ENCODE measurements at places on chromosomes 4 and X.

DNA sequence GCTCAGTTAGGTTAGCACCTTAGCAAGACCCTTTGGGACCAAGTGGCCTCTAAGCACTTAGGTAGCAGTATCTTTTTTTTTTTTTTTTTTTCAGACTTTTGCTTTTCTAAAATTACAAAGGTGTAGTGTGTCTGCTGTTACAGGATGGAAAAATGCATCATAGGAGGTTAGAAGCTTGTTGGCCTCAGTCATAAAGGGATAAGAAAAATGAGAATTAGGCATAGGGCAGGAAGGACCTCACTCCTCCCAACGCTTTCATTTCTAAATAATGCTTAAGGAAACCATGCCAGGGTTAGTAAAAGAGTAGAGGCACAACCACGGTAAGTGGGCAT, 148.4 kb upstream of the PLAC1 start:
- DNase-seq, result no peak

GRCh38 chrX:154019061-154019621, 561 bp downstream of the IRAK1 start:
- DNase-seq, result no peak

- DNase-seq, result no peak
These were observed 48.7 kb upstream of the STX18 start for GRCh38 chr4:4590546-4590945.

DNA sequence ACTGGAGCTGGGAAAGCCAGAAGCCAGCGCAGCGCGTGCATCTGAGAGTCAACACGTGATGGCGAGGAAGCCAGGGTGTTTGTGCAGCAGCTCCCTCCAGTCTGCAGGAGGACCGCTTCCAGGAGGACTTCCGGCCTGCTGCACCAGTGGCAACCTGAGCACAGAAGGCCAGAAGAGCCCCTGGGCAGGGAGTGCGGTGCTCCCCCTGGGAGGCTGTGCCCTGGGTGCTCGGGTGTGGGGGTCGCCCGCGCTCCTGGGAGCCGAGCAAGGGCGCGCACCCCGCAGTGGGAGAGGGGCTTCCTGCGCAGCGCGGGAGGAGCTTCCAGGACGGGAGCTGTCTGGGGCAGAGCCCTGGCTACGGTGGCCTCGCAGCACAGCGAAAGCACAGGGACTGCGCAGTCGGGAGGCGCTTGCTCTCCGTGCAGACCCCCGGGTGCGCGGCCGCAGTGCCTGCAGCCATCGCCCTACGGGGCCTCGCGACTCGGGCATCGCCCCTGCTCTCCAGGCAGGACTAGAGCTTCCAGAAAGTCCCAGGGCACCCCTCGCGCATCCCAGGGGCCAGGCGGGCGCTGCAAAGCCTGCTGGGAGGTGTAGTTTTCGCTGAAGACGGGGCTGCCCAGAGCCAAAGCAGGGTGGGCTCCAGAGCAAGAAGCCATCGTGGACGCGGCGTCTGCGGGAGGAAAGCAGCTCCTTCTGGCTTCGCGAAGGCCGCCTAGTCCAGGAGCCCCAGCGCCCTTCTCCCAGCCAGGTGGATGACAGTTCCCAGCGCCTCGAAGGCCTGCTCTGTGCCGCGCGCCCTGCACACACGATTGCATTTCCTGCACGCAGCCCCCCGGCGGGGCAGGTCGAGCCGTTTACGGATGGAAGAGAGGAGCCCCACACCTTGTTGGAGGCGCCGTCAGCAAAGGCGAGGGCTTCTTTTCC, 24.1 kb upstream of the WFS1 start:
- DNase-seq, result no peak

DNA sequence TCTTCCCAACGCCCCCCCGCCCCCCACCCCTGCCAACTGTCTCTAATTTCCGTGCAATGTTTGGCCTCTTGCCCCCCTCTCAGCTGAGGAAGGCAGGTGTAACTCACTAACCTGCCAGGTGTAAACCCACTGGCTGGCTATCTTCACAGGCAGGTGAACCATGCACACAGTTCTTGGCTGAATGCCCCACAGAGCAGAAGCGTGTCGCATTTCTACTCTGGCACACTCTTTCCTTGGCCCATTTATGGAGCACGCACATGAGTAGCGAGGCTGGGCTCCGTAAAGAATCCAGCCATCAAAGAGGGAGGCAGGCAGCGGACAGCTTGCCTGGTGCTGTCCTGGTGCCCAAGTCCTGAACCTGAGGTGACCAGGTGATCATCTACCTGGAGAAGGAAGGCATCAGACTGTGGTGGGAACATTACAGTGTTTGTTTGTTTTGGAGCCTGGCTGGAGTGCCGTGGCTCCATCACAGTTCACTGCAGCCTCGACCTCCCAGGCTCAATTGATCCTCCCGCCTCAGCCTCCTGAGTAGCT, 39.2 kb upstream of the CRMP1 start:
- DNase-seq, result no peak

- no peak for DNase-seq
These were observed 65.0 kb downstream of the ZFX start for GRCh38 chrX:24214568-24214967.

GRCh38 chrX:78922754-78923153, 22.4 kb upstream of the P2RY10 start:
- DNase-seq, result no peak
